ENCODE measurements at places on chromosomes 5 and 9.

GRCh38 chr9:37390759-37391158, 31.7 kb upstream of the GRHPR start:
- DNase-seq: no peak

DNA sequence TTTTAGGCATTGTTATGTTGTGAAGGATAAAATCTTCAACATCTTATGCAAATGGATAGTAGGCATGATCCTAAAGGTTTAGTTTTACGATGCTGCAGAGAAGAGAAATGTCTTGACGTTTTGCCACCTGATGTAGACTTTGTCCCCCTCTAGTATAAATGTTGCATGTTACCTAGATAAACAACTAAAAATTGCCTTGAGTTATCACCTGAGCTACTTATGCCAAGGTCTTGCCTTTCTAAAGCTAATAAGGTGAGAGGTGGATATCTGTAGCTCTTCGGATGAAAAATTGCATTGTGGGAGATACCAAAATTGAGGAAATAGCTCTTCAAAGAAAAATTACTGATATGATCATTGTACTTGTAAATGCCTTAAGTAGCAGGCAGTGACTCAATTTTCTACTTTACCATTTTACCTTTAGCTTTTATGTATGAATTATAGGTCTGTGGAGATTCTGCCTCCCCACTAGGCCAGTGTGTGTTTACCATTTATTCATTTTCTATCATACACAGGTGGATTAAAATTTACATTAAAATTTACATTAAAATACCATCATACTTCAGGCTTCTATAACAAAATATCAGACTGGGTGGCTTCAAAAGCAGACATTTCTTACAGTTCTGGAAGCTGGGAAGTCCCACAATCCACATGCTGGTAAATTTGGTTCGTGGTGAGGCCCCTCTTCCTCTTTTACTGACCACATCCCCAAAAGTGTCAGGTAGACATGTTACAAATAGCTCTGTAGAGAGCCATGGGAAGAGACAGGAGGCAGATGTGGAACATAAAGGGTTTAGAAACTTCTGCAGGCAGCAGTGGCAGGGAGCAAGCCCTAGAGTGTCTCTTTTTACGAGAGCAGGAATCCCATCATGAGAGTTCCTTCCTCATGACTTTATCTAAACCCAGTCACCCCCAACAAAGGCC, 100.7 kb upstream of the ERBIN start:
- DNase-seq: no peak

- DNase-seq: no peak
Observed at GRCh38 chr5:51034222-51034901, 348.9 kb upstream of the ISL1 start.

DNA sequence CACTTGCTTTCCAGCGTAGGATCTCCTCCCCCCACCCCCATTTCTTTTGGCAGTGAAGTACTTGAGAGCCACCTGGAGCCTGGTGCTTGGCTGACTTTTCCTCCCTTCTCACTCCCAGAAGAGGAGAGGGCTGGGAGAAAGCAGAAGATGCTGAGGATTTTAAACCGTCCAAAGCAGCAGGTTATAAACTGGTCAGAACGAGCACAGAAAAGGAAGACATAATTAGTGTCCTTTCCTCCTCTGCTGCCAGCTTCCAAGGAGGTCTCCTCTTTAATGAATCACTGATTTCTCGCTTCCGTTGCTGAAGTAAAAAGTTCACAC, 563 bp upstream of the FGF10 start:
- DNase-seq: no peak

DNA sequence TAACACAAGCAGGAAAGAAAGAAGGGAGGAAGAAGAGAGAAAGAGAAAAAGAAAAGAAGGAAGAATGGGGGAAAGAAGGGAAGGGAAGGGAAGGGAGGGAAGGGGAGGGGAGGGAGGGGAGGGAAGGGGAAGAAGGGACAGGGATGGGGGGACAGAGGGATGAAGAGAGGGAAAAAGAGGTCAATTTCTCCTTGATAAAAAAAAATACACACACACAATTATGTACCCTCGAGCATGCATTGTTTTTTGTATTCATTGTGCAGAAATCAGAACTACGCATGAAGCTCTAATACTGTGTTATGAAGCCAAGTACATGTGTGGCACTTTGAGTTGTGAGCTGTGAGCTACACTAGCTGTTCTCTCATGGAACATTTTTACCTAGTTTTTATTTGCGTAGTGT, 274.9 kb upstream of the CDH18 start:
- DNase-seq: no peak
